CD4-positive, CD25-positive, alpha-beta regulatory T cell (primary cell): ENCODE measurements at places on chromosomes 7 and 10. TPM values are rescaled to one million over a fixed set of nuclear protein-coding genes. Genes with fewer than 3 reads are reported as not detected.
A peak's percentile ranks its signal among the peaks of the same experiment; 100 is the strongest.

The GPR85 gene
- polyA plus RNA-seq = not detected

DNA sequence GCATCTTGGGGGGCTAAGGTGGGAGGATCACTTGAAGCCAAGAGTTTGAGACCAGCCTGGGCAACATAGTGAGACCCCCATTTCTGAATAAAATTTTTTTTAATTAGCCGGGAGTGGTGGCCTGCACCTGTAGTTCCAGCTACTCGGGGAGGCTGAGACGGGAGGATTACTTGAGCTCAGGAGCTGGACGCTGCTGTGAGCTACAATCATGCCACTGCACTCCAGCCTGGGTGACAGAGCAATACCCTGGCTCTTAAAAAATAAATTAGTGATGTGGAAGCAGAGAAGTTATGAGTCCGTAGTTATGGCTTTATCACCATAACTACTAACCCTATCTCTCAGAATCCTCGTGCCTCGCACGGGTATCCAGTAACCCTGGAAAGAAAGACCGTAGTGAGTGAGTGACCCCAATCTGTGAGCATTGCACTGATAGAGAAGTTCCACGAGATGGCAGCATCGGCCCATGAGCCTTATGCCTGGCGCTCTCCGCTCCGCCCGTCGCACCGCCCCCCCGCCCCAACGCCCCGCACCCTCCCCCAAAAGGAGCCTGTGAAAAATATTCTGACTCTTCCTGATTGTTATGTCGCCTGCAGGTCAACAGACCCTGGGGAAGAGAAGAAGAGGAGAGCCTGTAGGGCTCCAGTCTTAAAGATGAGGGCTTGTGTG lies 4.9 kb upstream of the SLC29A3 start:
- H3K4me1 ChIP-seq = peaks cover 9% of the 10 kb centered on the region
- peak; percentile 55 for DNase-seq
- H3K4me3 ChIP-seq = no peak overlapping the region
- no peak overlapping the region for H3K27ac ChIP-seq

DNA sequence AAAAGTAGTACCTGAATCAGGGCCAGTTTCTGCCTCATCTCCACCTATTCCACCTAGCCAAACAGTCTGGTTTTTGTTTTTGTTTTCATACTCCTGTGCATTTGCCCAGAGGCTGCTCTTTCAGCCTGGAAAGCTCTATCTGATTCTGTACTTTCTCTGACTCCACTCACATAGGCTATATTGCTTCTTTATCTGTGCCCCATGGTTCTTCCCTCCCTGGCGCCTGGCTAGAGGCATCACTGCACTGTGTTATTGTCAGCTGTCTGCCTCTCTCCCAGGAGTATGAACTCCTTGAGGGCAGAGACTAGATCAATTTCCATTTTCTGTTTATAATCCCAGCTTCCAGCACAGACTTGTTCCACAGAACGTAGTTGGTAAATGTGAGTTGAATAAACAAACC lies 5.1 kb upstream of the LMOD2 start:
- H3K27me3 ChIP-seq = peaks cover 2% of the 10 kb centered on the region
- H3K4me1 ChIP-seq = no peaks in the 10 kb centered on the region
- no peaks in the 10 kb centered on the region for H3K36me3 ChIP-seq

DNA sequence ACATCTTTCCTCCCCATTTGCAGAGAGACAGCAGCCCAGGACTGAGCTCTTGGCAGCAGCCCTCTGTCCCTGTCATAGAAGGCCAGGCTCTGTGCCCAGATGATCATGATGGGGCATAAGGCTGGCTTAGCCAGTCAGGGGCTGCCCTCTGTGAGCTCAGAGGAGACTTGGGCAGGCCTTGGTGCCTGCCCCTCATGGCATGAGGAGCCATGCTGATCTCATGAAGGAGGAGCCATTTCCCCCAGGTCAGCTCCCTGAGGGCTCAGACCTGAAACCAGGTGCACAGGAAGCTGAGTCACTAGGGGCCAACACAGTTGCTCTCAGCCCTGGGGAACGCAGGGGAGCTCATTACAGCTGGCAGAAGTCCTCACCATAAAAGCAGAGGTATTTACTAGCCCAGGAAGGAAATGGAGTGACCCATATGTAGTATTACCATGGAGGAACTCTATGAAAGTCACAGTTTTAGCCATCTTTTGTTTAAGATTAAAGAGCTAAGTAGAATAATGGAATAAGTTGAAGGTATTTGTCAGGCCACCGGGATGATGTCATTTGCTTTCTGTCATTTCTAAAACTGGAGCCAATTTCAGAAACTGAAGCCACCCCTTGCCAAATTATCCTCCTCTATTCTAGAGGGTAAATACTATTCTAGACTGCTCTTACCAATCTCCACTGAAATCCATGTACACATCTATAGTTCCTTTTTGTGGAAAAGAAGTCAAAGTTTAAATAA lies 362.4 kb upstream of the ZNF32 start:
- no peaks in the 10 kb centered on the region for H3K4me1 ChIP-seq
- H3K36me3 ChIP-seq = no peaks in the 10 kb centered on the region
- H3K4me3 ChIP-seq = no peak overlapping the region
- H3K27ac ChIP-seq = no peak overlapping the region
- no peaks in the 10 kb centered on the region for H3K27me3 ChIP-seq
- DNase-seq = no peak

GRCh38 chr10:32232378-32232777 lies 114.6 kb downstream of the EPC1 start:
- H3K4me1 ChIP-seq = no peaks in the 10 kb centered on the region
- H3K36me3 ChIP-seq = no peaks in the 10 kb centered on the region
- H3K4me3 ChIP-seq = no peak overlapping the region
- H3K27ac ChIP-seq = no peak overlapping the region

DNA sequence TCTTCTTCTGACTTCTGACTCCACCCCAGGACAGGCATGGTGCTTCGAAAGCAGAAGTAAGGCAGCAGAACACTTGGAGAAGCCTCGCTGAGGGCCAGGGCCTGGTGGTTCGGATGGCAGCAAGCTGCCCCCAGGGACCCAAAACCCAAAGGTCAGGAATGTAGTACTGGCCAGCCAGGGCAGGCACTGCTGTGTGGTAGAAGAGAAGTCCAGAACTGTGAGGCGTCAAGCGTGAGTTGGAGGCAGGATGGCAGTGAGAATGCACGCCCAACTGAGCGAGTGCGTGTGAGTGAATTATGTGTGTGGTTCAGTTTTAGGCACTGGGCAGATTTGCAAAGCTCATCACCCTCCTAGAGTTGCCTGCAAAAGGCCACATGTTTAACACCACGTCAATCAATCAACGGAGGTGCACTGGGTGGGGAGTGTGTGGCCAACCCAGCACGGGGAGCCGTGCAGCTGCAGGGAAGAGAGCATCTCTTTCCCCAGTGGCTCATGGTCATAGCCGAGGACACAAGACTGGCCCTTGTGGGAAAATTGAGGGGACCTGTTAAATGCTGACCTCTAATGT lies 144.3 kb downstream of the KCNMA1 start:
- no peak for DNase-seq
- no peak overlapping the region for H3K27ac ChIP-seq
- H3K4me1 ChIP-seq = no peaks in the 10 kb centered on the region
- no peak overlapping the region for H3K4me3 ChIP-seq
